Right hindlimb (tissue), 1 donor: ENCODE measurements at places on chromosomes 11 and 22.
A peak's percentile ranks its signal among the peaks of the same experiment; 100 is the strongest.

GRCh38 chr22:43449205-43449830 is 37.5 kb downstream of the MPPED1 start:
- DNase-seq: no peak

DNA sequence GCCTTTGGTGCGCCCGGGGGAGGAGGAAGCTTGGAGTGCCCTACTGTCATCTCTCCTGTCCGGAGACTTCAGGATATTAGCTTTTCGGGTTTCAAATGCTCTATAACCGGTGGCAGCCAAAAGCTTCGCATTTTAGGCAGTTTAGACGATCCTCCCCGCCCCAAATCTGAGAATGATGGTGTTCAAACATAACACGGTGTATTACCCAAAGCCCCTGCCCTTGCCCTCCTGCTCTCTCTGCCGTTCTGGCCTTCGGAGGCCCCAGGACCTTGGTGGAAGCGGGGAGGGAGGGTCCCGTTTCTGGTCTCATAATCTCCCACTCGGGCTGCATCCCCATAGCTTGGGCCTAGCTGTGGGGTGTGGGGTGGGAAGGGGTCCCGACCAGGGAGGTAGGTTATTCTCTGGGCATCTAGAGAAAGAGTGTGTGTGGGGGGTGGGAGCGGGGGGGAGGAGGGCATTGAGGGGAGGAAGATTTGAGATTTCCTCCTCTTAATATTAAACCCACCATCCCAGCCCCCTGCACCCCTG is 2.3 kb downstream of the PKNOX2 start:
- DNase-seq: no peak

- DNase-seq: no peak
Observed at GRCh38 chr22:44968736-44969135, 41.1 kb downstream of the PHF21B start.

DNA sequence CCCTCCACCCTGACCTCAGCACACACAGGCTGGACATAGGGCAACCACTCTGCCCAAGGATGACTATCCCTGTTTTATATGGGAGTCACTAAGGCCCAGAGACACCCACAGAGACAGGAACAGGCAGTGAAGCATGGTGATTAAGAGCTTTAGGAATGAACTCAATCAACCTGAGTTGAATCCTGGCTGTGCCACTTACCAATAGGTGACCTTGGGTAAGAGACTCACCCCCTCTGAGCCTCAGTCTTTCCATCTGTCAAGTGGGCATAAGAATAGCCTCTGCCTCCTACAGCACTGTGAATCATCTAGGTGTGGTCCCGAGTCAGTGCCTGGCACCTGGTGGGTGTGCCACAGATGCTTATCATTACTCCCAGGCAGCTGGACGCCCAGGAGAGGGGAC is 6.8 kb downstream of the CRYBB1 start:
- no peak for DNase-seq

DNA sequence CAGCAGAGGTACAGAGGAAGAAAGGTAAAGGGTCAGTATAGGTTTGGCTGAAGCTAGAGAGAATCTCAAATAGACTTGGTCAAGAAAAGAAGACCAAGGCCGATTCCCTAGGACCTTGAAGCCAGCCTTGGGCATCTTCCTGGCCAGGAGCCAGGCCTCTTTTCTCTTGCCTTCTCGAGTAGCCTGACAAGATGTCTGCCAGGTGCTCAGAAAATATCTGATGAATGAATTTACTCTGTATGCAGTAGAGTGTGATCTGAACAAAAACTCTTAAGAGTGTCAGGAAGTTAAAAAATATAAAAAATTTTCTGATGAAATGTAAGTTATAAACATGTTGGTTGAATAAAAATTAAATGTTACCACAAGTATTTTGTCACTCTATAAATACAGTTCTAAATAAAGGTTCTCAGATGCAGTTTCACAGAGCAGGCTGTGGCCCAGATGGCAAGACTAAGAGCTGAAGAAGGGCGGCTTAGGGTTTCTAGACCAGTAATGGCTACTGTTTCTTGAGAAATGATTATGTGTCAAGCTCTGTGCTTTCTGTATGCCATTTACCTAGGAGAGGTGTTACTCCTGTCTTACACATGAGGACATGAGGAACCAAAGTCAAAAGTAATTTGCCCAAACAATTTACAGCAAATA is 98.1 kb downstream of the ATXN10 start:
- no peak for DNase-seq

- DNase-seq: no peak
Observed at GRCh38 chr22:49333206-49333605, 494.5 kb downstream of the BRD1 start.

GRCh38 chr22:31425331-31426050 is 26.1 kb downstream of the DRG1 start:
- DNase-seq: no peak

- no peak for DNase-seq
Observed at GRCh38 chr11:86446163-86446923, 71.7 kb downstream of the CCDC81 start.

- no peak for DNase-seq
Observed at GRCh38 chr11:36345084-36345511, 49.0 kb downstream of the PRR5L start.

DNA sequence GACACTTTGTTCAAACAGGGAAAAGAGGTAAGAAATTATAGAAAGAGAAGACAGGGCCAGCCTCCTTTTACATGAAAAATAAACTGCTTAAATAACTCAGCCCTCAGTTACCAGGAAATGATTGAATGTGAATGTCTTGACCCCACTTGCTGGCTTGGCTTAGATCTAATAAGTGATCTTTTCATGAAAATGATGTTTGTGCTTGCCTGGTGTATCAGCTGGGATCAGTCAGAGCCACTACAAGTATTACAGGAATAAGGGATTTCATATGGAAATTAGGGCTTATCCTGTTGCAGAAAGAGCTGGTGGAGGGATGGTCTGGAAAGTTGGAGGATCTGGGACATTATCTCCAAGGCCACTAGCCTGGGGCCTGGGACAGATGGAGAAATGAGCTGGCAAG is 51.8 kb downstream of the COMMD9 start:
- DNase-seq: no peak

DNA sequence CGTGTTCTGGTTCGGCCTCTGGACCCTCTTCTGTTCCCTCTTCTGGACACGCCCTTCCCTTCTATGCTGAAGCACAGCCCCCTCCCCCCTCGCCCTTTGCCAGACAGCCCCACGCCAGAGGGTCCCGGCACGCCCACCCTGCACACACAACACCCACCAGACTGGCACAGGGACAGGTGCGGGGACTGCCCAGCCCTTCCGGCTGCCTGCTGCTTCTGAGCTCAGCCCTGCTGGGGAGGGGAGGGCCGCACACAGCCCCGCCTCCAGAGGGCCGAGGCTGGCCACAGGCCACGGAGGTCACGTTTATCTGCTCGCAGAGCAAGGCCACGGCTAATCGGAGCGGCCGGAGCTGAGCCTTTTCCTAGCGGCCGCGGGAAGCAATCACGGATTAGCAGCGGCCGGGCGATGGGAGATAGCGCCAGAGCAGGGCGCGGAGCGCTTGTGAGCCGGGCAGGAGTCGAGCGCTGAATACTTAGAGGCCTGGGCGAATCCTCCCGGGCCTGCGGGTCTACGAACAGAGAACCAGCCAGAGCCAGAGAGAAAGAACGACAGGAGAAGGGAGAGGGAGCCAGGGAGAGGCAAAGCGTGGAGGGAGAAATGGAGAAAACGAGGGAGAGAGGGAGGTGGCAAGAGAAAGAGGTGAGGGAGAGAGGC is 21.5 kb downstream of the OTUB1 start:
- peak; percentile 77 for DNase-seq

DNA sequence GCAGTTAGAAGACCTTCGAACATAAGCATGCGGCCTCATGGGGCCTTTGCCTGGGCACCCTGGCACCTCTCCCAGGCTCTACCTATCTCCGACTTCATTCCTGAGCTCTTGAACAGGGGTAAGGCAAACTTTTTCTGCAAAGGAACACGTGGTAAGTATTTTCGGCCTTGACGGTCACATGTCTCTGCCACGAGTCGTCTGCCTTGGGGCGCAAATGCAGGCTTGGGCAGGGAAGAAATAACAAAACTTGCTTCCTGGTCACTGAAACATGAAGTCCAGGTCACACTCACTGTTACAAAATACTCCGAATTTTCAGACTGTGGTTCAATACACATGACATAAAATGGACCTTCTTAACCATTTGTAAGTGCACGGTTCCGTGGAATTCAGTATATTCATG is 3.4 kb upstream of the ASCL2 start:
- no peak for DNase-seq

GRCh38 chr11:74681686-74682651 is 49.3 kb downstream of the CHRDL2 start:
- DNase-seq: peak; percentile 70

GRCh38 chr11:115677190-115677589 is 173.0 kb upstream of the CADM1 start:
- no peak for DNase-seq

- no peak for DNase-seq
Observed at GRCh38 chr11:12091956-12092558, 18.3 kb upstream of the MICAL2 start.

DNA sequence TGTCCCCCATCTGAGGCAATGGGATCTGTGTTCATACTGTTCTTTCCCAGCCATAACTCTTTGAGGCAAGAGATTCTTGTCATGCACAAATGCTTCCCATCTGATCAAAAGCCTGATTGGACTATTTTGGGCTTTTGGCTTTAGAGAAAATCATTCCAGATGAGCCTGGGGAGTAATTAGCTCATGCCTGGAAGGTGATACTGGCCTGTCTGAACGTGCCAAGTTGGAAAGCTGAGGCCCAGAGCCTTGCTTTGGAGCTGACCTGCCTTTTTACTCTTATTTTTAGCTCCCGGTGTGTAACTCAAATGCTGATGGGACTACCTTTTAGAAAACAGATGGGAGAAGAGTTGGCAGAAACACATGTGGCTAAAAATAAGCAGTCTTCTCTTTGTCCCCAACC is 105.0 kb downstream of the DBX1 start:
- no peak for DNase-seq

- DNase-seq: no peak
Observed at GRCh38 chr11:103735497-103736032, 300.9 kb upstream of the DDI1 start.

DNA sequence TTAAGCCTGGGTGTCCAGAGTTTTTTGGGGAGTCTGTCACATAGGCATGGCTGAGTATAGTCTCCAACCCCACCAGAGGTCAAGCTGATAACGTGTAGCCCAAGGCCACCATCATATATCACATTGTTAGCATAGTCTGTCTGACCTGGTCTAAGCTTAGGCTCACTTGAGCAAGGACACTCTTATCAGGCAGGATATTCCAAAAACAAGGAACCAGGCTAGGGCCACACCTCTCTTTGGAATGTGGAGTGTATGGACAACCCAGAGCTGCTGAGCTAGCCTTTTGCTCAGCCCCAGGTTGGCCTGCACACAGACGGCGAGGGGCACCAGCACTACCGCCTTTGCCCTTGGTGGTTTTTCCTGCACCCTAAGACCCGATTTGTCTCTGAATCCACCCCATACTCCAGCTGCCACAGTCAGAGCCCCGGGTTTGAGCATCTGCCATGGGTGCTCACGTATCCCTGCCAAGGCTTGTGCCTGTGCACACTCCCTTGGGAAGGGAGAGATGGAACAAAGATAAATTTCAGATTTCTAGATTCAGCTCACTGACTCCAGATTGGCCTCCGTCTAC is 7.2 kb downstream of the SNAP29 start:
- DNase-seq: no peak

DNA sequence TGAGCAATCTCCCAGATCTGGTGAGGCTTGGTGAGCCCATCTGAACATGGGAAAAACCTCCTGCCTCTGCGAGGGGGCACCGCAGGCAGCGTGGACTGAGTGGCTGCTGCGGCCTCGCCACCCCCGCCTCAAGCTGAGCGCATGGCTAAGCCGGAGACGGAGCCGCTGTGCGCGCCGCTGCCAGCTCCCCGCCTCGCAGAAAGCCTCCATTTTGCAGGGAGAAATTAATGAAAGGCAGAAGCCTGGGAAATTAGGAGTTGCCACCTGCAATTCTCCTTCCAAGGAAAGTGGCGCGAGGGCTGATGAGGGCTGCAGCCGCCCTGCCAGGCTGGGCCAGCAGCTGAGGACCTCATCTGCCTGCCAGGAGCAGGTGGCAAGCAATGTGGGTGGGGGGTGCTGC is 35.6 kb upstream of the TCF20 start:
- DNase-seq: no peak

DNA sequence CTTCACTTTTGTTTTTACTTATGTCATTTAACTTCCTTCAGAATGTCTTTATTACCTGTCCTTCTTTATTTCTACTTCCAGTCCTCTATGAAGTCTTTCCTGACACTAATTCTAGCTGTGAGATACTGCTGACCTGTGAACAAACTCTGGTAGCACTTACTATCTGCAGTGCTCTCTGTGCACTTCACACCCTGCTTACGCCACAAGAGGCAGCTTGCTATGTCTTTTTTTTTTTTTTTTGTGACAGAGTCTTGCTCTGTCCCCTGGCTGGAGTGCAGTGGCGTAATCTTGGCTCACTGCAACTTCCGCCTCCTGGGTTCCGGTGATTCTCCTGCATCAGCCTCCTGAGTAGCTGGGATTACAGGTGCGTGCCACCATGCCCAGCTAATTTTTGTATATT is 10.7 kb downstream of the STIM1 start:
- no peak for DNase-seq

GRCh38 chr11:12430954-12431595 is 53.7 kb downstream of the PARVA start:
- DNase-seq: no peak

DNA sequence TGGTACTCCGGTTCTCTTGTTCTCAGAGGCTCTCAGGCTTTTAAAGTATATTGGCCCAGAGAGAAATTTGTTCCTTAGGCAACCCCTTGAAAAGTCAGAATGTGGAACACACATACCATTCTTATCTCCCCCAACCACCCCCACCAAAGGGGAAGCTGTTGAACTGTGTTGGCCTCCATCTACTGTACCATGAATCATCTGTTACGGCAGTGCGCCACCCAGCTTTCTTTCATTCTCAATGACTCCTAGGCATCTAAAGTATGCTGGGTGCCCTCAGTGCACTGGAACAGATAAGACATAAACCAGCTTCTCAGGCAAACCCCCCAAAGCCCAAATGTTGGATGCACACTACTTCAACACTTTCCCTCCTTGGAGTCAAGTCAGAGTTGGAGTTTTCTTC is 696.2 kb upstream of the TENM4 start:
- no peak for DNase-seq

DNA sequence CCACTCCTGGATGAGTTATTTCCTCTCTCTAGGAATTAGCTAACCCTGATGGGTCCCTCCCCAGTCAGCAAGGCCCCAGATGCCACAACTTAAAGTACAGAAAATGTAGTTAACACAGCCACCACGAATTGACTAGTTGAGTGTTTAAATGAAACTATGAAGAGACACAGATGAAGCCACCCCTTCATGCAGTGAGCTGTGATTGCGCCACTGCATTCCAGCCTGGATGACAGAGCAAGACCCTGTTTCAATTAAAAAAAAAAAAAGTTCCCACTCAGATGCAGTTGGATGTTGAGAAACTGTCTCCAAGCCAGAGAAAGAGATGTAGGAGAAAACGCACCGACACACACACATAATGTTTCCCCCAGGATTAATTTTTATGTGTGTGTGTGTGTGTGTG is 53.3 kb downstream of the SCN3B start:
- DNase-seq: no peak

GRCh38 chr11:14106303-14107049 is 144.0 kb downstream of the SPON1 start:
- no peak for DNase-seq
